ENCODE measurements at places on chromosomes 13 and 19. TPM values are rescaled to one million over a fixed set of nuclear protein-coding genes. Genes with fewer than 3 reads are reported as not detected.
A peak's percentile ranks its signal among the peaks of the same experiment; 100 is the strongest.

DNA sequence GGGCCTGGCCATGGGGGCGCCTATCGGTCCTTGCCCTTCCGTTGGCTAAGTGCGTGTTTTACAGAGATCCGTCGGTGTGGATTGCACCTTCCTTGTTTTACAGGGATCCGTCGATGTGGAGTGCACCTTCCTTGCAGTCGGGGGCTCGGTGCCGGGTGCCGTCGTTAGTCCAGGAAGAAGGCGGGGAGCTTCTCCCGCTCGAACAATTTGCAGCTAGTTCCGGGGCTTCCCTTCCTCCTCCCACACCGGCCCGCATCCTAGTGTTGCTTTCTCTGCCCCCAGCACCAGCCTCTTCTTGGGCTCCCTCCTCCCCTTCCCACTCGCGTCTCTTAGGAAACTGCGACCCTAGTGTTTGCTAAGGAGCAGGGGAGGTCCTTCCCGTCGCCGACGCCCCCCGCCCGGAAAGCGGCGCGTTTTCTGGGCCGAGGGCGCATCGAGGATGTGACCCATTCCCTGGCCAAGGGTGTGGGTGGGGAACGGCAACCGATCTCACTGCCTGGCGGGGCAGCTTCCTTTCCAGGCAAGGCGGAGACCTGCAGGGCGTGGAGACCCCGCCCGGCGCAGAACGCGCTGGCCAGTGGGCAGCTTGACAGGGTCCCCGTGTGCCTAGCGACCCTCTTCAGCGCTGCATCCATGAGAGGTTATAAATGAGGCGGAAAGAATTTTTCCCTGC is 75.7 kb upstream of the ZNF91 start:
- DNase-seq, result no peak

DNA sequence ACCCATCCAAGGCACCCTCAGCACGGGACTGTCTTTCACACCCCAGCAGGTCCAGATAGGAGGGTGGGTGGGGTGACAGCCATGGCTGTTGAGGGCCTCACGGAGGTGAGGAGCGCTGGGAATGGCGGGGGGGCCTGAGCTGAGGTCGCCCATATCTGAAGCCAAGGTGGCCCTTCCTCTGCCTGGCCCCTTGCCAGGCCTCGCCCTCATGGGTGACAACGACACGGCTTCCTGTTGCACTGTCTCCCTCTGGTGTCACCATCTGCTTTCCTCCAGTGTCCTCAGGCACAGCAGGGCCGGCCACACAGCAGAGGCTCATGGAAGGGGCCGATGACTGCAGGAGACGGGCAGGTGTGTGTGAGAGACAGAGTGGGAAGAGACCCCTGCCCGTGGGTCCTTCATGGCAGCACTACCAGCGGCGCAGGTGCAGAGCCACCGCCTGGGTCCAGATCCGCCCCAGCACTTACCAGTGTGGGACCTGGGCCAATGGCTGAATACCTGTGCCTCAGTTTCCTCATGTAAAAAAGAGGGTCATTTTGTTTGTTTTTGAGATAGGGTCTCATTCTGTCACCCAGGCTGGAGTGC is 8.1 kb upstream of the NKPD1 start:
- no peak for DNase-seq

GRCh38 chr13:82439159-82439904 is 1442.9 kb downstream of the SLITRK1 start:
- DNase-seq, result no peak

GRCh38 chr19:55457683-55458457 is 3.6 kb downstream of the ISOC2 start:
- no peak for DNase-seq

The RGCC gene
- total RNA-seq, result 1.0 TPM

The SIGLEC10 gene
- total RNA-seq, result not detected

The ZNF540 gene
- not detected for total RNA-seq

GRCh38 chr13:76942363-76942762 is 5.9 kb upstream of the ACOD1 start:
- no peak for DNase-seq

DNA sequence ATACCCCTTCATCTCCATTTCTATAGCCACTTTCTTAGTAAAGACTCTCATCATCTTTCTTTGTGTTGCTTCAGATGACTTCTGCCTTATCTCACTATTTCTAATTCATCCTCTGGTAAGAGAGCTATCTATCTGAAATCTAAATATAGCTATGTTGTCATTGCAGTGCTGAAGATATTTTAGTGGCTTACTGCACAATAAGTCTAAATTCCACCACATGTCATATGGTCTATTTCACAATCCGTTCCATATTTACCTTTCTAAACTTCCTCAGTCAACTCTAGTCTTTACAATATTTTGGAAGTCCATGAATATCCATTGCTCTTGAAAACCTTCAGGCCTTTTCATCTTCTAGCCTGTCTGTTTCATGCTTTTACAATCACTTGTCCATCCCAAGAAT is 465.1 kb upstream of the SLC10A2 start:
- no peak for DNase-seq

GRCh38 chr13:84912720-84913119 is 886.5 kb downstream of the SLITRK6 start:
- DNase-seq, result no peak

- peak; percentile 26 for DNase-seq
These were observed 31.8 kb downstream of the DOCK9 start for GRCh38 chr13:98945863-98946605.

The SHISA2 gene
- 59.8 TPM for total RNA-seq

DNA sequence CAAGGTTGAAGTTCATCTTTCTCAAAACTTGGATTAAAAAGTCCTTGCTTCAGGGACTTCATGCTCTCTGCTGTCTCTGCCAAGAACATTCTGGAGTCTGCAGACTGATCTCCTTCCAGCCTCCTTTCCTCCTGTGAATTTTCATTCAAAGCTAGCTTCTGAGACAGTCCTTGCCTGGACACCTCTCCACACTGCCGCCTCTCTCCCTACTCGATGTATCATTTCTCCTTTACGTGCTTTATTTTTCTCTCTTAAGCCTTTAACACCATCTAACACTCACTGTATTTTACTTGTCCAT is 238.8 kb downstream of the COL4A1 start:
- DNase-seq, result no peak

- DNase-seq, result no peak
These were observed 125.9 kb downstream of the COG6 start for GRCh38 chr13:39781381-39781780.

The ZNF799 gene
- total RNA-seq, result not detected

The CTXN1 gene
- 5.0 TPM for total RNA-seq

DNA sequence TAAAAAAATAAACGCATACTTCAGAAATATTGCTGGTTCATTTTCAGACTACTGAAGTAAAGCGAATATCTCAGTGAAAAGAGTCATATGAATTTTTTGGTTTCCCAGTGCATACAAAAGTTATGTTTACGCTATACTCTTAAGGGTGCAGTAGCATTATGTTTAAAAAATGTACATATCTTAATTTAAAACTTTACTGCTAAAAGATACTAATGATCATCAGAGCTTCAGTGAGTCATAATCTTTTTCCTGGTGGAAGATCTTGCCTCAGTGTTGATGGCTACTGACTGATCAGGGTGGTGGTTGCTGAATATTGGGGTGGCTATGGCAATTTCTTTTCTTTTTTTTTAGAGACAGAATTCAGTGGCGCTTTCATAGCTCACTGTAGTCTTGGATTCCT is 48.9 kb downstream of the NDFIP2 start:
- no peak for DNase-seq

The C19orf33 gene
- total RNA-seq, result 5.1 TPM

DNA sequence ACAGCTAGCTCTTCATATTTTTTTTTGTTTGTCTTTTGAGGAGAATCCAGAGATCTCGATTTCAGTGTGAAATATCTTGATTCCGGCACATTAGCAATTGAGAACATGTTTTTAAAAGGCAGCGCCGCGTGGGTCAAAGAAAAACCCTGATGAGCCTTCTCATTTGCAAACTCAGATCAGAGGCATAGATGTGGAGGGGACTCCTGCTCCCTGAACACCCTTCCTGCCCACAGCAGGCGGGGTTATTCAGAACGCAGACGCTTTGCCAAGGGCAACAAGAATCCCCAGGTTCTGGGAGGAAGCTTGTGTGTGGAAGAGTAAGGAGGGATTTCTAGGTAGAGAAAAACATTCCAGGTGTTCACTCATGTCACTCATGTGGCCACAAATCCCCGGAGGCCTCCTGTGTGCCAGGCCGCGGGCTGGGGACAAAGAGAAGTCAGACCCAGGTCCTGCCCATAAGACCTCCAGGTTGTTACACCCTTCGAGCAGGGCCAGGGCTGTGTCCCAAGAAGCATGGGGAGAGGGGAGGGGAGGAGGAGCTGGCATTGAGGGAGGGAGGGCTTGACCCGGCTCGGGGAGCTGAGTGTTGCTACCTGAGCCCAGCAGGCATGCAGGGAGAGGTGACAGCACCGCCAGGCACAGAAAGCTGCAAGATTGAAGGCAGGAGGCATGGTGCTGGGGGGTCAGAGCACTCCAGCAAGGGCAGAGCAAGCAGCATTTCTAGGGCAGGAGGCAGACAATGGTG is 15.9 kb upstream of the IGLON5 start:
- peak; percentile 72 for DNase-seq

The EML2 gene
- 42.5 TPM for total RNA-seq

DNA sequence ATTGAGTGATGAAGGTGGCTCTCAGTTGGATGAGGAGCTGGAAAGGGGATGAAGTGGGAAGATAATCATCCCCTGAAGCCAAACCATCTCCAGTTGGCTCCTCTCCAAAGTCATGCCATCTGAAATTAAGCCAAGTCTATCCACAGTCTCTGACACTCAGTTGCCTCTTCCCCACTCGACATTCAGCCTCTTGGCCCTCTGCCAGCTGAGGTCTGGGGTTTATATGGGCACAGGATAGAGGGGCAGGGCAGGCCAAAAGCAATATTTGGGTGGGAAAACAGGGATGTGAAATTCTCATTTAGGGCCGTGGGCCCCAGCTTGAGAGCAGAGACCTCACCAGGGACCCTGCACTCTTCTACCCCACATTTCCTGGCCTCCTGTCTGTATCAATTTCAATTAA is 85.9 kb downstream of the SLITRK1 start:
- DNase-seq, result no peak

DNA sequence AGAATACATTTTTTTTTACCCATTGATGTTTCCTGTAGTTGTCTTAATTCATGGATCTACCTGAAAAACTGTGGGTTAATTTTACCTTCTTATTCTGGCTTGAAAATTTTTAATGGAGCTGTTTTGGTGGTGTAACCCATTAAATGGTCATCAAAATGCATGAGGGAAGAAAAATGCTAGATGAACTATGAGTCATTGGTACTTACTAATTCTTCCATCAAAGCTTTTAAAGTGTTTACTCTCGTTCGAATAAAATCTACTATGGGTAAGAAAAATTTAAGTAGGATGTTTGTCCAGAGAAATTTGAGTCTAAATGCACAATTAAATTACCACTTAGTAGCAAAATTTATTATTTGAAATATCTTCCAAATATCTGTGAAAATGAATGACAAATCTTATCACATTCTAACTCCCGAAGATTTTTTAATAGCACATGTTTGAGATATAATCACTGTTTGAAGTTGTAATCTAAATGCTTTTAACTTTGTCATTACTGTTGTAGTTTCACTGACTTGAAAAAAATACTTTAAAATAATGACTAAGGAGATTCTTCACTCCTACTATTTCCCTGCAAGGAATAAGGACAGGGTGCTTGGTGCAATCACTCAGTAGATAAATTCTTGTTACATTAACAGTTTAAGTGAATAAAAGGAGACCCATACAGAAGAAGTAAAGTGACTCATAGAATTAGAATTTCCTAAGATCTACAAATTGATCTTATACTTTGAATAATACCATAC is 437.7 kb downstream of the IRS2 start:
- no peak for DNase-seq

The UGGT2 gene
- 14.5 TPM for total RNA-seq

DNA sequence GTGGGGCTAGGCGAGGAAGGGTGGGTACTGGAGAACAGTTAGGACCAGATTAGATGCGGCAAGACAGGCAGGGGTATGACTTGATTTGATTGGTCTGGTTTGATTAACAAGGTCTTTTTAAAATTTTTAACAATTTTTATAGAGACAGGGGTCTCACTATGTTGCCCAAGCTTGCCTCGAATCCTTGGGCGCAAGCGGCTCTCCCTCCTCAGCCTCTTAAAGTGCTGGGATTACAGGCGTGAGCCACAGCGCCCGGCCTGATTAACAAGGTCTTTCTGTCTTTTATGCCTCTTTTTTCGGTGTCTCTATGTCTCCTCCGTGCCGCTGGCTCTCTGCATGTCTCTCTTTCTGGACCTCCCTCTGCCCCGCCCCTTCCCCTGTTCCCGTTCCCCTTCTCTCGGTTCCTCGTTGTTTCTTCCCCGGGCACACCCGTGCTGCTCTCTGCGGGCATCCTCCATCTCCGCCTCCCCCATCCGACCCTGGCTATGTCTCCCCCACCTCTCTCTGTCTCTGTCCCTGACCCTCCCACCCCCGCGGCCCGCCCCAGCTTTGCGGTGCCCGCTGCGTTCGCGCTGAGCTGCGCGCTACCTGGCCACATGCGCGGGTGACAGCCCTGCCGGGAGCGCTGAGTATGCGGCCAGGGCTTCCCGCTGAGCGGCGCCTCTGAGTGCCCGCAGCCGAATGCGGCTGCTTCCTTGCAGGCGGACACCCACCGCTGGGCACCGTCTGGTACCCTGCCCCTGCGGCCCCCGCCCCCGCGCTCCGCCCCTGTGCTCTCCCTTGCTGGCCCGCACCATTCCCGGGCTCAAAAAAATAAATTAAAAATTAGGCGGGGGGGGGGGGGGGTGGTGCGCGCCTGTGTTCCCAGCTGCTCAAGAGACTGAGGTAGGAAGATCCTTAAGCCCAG is 8.1 kb upstream of the SDHAF1 start:
- peak; percentile 90 for DNase-seq

- peak; percentile 17 for DNase-seq
These were observed 1.7 kb upstream of the SLITRK5 start for GRCh38 chr13:87669379-87669978.

- DNase-seq, result peak; percentile 53
These were observed 98.2 kb downstream of the ING1 start for GRCh38 chr13:110811771-110812120.

GRCh38 chr13:31192306-31192705 is 7.5 kb upstream of the B3GLCT start:
- no peak for DNase-seq

GRCh38 chr13:25046985-25047511 is 48.9 kb upstream of the PABPC3 start:
- peak; percentile 84 for DNase-seq

GRCh38 chr19:38252385-38252784 is 3.8 kb downstream of the PPP1R14A start:
- DNase-seq, result no peak

The PINLYP gene
- 4.9 TPM for total RNA-seq

The F2RL3 gene
- total RNA-seq, result not detected

The TMEM86B gene
- total RNA-seq, result 1.7 TPM

DNA sequence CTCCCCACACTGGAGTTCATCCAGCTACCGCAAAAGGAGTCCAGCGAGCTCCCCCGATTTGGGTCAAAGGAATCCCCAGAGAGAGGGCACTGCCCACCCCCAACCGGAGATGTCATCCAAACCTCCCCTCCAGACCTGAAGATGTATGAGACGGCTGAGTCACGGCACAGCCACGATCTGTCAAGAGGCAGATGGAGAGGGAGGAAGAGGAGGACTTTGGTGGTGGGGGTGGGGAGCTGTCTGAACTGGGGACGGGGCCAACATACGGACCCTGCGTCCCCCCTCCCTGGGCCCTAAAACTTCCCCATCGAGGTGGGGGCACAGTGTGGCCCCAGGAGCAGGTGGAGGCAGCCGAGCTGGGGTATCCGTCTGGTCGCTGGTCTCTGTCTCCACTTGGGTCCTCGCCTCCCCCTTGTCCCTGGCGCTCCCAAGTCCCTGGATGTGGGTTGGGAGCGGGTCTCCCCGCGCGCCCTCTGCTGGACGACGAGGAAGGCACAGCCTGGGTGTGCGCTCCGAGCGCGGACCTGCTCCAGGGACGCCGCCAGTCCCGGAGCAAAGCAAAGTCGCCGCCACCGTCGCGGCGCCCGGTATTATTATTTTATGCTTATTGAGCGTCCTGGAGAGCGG is 3.8 kb downstream of the PDE4A start:
- DNase-seq, result peak; percentile 97

GRCh38 chr19:8571006-8571411 is 6.2 kb downstream of the MYO1F start:
- no peak for DNase-seq

Data from H7 (cell line).